Mammary epithelial cell (primary cell): ENCODE measurements at places on chromosomes 12 and 14.

GRCh38 chr12:6644903-6645302 is 2.3 kb downstream of the ACRBP start:
- DNase-seq, result no peak

DNA sequence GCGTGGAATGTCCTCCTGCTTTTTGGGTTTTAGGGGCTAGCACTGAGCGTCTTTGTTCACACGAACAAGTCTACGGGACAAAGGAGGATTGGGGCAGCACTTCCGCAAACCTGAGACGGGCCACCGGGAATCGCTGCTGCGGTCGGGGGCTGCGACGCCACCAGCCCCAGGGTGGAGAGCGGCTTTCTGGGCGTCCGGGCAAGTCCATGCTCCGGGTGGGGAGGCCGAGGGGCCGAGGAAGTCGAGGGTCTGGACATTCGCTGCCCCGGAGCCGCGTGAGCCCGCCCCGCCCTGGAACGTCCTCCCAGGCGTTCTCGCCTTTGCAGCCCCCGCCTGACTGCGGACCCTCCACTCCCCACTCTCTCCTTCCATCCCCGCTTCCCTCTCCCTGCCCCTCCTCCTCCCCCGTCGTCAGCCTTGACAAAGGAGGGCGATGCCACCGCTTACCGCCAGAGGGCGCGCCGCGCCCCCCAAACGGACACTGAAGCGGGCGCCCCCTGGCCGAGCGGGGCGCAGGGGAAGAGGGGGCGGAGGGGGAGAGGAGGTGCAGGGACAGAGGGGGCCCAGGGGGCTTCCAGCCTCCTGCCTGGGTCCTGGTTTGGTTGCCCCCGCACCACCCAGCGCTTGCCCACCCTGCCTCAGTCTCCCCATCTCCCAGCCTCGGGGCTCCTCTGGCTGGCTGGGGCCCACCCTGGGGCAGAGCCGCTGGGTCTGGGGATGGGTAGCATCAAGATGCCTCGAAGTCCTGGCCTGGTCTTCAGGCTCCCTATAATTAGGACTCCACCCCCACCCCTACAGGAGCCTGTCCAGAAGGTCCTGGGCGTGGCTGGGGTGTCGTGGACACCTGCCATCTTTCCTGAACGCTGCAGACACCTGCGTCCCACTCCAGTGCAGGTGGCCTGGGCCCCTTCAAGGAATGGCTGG is 39.1 kb upstream of the INF2 start:
- no peak for DNase-seq

- no peak for DNase-seq
These were observed 370.4 kb downstream of the NPAS3 start for GRCh38 chr14:33309106-33309505.

DNA sequence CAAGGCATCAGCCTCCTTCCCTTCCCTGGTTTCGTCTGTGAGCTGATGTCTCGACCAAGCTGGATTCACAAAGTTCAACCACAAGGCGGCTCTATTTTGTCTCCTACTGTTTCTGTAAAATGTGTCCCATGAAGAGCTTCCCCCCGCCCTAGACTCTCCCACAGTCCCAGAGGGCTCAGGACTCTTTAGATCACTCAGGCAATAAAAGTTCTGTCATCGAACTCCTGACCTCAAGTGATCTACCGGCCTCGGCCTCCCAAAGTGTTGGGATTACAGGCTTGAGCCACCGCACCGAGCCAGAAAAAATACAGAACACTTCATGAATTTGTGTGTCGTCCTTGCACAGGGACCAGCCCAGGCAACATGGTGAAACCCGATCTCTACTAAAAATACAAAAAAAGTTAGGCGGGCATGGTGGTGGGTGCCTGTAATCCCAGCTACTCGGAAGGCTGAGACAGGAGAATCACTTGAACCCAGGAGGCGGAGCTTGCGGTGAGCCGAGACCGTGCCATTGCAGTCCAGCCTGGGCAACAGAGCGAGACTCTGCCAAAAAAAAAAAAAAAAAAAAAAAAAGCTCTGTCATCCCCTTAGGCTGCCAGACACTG is 149.4 kb downstream of the BCL11B start:
- no peak for DNase-seq

DNA sequence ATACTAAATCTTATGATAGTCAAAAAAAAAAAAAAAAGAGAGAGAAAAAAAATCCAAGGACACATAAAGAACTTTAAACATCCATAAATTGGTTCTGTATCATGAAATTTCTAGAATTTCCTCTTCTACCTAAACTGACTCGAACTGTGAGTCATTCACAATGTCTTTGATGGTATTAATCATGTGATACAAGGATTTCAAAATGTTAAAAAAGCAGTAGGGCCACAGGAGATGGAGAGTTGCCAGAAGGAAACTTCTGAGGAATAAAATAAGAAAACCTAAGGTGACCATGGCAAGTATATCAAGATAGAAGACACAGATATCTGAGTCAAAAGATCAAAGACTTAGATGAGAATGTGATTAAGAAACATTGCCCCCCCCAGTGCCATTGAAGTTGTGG is 1320.9 kb upstream of the FLRT2 start:
- no peak for DNase-seq

GRCh38 chr12:56321027-56321426 is 5.2 kb upstream of the CNPY2 start:
- DNase-seq, result no peak

DNA sequence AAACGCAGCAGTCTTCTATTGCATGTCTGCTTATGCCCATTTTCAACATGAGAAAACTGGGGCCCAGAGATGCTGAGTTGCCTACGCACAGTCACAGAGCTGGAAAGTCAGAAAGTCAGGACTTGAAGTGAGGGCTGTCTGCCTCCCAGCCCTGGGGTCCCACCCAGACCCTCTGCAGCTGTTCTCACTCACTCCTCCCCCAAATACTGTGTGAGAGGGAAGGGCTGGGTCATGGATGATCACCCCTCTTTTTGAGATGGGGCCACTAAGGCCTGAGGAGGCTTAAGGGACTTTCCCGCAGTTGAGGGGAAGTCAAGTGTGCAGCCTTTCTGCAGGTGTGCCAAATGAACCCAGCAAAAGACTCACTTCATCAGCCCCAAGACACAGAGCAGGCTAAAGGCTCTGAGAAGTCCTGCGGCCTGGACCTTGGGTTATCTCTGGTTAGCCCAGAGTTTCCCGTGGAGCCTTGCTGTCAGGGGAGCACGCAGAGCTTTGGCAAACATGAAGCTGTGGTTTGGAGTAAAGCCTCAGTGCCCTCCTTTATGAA is 18.7 kb downstream of the DTX1 start:
- no peak for DNase-seq
